ENCODE measurements at places on chromosomes 3 and 15. TPM values are rescaled to one million over a fixed set of nuclear protein-coding genes. Genes with fewer than 3 reads are reported as not detected.

DNA sequence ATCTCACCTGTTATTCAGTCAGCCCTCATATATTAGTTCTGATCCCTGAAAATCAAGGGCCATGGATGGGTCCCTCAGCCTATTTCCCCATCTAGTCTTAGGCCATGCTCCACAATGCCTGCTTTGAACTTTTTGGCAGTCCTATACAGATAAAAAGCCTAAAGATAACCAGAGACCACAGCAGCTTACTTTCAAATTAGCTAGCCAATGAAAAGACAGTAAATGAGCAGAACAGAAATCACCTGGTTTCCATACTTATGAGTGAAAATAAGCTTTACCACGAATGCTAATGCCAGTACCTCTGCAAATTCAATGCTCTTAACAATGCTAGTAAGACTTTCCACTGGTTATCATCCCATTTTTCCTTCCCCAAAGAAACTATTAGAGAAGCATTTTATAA lies 141.6 kb upstream of the SPRED1 start:
- no peak overlapping the region for H3K27ac ChIP-seq
- no peaks in the 10 kb centered on the region for H3K4me1 ChIP-seq
- DNase-seq, result no peak
- H3K27me3 ChIP-seq, result no peaks in the 10 kb centered on the region

- H3K27ac ChIP-seq, result peak overlapping the region; percentile 61
- peaks cover 6% of the 10 kb centered on the region for H3K4me1 ChIP-seq
- H3K4me3 ChIP-seq, result no peak overlapping the region
- no peaks in the 10 kb centered on the region for H3K36me3 ChIP-seq
Observed at GRCh38 chr3:29339016-29339833, 58.4 kb downstream of the RBMS3 start.

DNA sequence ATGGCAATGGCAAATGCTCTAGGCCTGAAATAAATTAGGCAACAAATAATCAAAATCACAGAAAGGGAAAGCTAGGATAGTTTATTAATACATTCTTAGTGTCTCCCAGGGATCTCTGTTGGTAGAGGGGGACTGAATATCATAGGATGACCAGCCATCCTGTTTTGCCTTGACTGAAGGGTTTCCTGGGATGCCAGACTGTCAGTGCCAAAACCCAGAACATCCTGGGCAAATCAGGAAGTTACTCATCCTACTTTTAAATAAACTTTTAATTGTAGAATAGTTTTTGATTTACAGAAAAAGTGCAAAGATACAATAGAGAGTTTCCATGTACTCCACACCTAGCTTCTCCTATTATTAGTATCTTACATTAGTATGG lies 21.8 kb upstream of the SIAH2 start:
- no peak overlapping the region for H3K27ac ChIP-seq
- H3K27me3 ChIP-seq, result no peaks in the 10 kb centered on the region
- no peak for DNase-seq
- H3K36me3 ChIP-seq, result no peaks in the 10 kb centered on the region
- no peaks in the 10 kb centered on the region for H3K4me1 ChIP-seq
- H3K4me3 ChIP-seq, result no peak overlapping the region

DNA sequence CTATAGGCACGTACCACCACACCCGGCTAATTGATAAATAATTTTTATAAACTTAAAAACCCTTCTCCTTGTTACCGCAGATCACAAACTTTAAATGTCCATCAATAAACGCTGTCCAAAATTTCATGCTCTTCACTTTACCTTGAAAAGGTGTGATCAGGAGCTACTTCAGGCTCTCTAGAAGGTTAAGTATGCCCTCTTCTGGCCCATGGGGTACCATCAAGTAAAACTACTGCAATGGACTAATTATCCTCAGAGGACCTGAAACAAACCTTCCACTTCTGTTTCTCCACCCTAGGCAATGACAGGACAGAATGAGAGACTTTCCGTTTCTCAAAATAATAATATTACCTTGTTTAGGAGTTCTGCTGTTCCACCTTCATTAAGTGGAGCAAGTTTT lies 9.2 kb downstream of the LZTFL1 start:
- no peaks in the 10 kb centered on the region for H3K4me1 ChIP-seq
- H3K4me3 ChIP-seq, result no peak overlapping the region
- H3K27ac ChIP-seq, result no peak overlapping the region
- peaks cover 7% of the 10 kb centered on the region for H3K36me3 ChIP-seq

- H3K36me3 ChIP-seq, result no peaks in the 10 kb centered on the region
- H3K27ac ChIP-seq, result peak overlapping the region; percentile 33
- H3K4me3 ChIP-seq, result peak overlapping the region; percentile 7
- peaks cover 10% of the 10 kb centered on the region for H3K27me3 ChIP-seq
- DNase-seq, result no peak
Observed at GRCh38 chr3:128483657-128484403, 9.2 kb downstream of the GATA2 start.

GRCh38 chr3:146469150-146470017 lies at the start of gene PLSCR2:
PLSCR2 (minus strand) TSS chr3:146469561; CDS start chr3:146459904, 9,657 bp downstream.
- H3K27ac ChIP-seq, result peak within 1 kb of the TSS; percentile 84
- no peaks in the 10 kb centered on the region for H3K36me3 ChIP-seq
- peak; percentile 71 for DNase-seq
- peaks cover 5% of the 10 kb centered on the region for H3K4me1 ChIP-seq
- H3K4me3 ChIP-seq, result peak within 1 kb of the TSS; percentile 75

GRCh38 chr15:70242951-70243685 lies 145.4 kb upstream of the TLE3 start:
- no peak for DNase-seq
- H3K36me3 ChIP-seq, result no peaks in the 10 kb centered on the region
- no peaks in the 10 kb centered on the region for H3K4me1 ChIP-seq
- H3K27me3 ChIP-seq, result no peaks in the 10 kb centered on the region

DNA sequence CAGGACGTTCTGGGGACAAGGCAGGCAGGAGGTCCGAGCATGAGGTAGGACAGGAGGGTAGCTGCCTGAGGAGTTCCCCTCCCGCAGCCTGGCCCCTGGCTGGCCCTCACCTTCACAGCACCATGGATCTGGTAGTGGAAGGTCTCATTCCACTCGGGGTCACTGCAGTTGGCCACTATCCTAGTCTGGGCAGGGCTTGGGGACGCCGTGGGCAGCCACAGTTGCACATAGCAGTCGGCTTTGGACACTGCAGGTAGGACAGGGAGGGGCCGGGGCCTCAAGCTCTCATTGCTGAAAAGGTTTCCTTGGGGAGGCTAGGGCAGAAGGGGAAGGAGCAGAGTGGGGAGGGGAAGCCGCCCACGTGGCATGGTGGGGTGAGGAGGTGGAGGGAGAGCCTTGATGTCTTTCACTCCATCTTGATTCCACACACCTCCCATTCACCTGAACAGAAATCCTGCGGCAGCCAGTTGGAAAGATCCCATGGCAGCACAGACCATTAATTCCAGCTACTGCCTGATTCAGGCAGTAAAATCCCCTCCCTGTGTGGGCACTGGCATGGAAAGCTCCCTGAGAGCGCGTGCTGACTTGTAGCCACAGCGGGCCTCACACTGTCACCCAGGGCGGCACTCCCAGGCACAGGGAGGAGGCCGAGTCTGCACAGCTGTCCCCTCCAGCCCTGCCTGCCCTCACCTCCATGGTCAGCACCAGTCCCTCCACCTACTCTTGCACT lies 2.1 kb downstream of the PLA2G4F start:
- H3K4me3 ChIP-seq, result no peak overlapping the region
- no peak for DNase-seq
- no peaks in the 10 kb centered on the region for H3K36me3 ChIP-seq
- H3K27me3 ChIP-seq, result no peaks in the 10 kb centered on the region
- no peaks in the 10 kb centered on the region for H3K4me1 ChIP-seq

DNA sequence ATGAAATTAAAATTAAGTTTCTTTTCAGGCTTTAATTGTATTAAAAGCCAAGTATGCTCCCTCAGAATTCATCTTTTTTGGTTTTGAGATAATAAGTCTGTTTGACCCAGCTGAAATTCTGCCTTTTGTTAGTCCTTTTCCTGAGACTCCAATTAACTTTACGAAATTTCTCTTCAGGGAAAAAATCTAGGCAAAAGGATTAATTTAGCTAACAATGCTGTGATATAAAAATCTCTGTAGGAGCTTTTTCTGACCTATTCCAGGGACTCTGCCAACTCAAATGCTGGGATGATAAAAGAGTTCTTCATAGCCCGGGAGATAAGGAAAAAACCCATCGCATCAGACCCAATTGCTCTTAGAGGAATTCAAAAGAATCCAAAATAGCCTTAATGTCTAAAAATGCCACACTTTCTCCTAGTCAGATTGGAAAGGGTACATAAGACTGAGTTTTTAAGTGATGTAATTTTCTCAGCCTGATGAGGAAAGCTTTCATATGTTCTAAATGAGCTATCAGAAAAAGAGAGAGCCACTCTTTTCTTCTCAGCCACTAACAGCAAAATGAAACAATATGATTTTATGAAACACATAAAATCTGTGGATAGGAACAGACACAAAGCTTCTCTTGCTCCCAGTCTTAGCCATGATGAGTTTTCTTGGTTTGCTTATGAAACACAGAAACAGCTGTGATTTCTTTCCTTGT lies 405.1 kb downstream of the ROBO1 start:
- peaks cover 12% of the 10 kb centered on the region for H3K27me3 ChIP-seq
- no peaks in the 10 kb centered on the region for H3K36me3 ChIP-seq
- no peak overlapping the region for H3K27ac ChIP-seq
- H3K4me3 ChIP-seq, result no peak overlapping the region
- DNase-seq, result no peak

GRCh38 chr3:14441920-14442300 lies 39.5 kb downstream of the SLC6A6 start:
- no peaks in the 10 kb centered on the region for H3K27me3 ChIP-seq
- H3K36me3 ChIP-seq, result no peaks in the 10 kb centered on the region
- DNase-seq, result no peak
- H3K4me3 ChIP-seq, result no peak overlapping the region

DNA sequence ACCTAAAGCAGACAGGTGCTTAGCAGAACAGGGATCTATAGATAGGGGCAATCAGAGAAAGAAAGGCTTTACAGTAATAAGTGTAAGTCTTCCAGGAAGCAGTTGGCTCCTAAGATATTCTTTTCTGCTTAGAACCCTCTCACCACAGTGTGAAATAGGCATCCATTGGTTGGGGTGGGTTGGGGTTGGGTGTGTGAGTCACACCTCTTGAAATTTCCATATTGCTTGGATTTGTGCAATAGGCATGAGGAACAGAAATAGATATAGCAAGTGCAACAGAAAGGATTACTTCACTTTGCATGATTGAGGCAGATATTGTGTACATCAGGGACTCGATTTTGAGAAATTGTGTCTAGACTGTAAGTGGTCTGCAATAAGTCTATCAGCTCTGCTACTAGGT lies 200.1 kb upstream of the GAP43 start:
- H3K36me3 ChIP-seq, result no peaks in the 10 kb centered on the region
- H3K4me1 ChIP-seq, result no peaks in the 10 kb centered on the region
- H3K27ac ChIP-seq, result no peak overlapping the region
- no peaks in the 10 kb centered on the region for H3K27me3 ChIP-seq
- no peak for DNase-seq
- H3K4me3 ChIP-seq, result no peak overlapping the region

GRCh38 chr3:31962801-31963205 lies 18.3 kb downstream of the OSBPL10 start:
- H3K27me3 ChIP-seq, result no peaks in the 10 kb centered on the region
- DNase-seq, result no peak
- no peak overlapping the region for H3K27ac ChIP-seq
- H3K4me1 ChIP-seq, result peaks cover 13% of the 10 kb centered on the region
- no peak overlapping the region for H3K4me3 ChIP-seq
- no peaks in the 10 kb centered on the region for H3K36me3 ChIP-seq

- no peaks in the 10 kb centered on the region for H3K36me3 ChIP-seq
- H3K4me1 ChIP-seq, result no peaks in the 10 kb centered on the region
Observed at GRCh38 chr15:75920079-75920478, 16.4 kb downstream of the FBXO22 start.

DNA sequence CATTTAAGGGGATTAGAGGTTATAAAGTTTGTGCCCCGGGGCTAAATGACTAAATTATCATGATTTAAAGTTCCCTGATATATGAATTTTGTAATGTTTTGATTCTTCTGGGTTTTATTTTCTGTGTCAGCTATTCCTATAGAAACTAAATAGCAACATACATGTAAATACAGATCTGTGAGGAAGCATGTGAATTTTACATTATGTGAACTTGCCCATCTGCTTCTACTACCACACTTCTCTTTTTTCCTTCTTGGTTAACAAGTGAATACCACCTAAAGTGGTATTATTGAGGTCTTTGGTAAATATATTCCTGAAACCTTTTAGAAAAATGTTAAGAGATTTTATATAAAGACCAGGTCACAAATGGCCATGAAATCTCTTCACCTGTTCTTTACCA lies 29.3 kb downstream of the SLMAP start:
- no peak overlapping the region for H3K27ac ChIP-seq
- DNase-seq, result no peak
- H3K4me1 ChIP-seq, result no peaks in the 10 kb centered on the region
- no peaks in the 10 kb centered on the region for H3K27me3 ChIP-seq
- no peaks in the 10 kb centered on the region for H3K36me3 ChIP-seq

ZXDC gene
- 39.0 TPM for total RNA-seq

FILIP1L gene
- total RNA-seq, result 23.3 TPM

IQCF5 gene
- not detected for total RNA-seq

KLHL40 gene
- not detected for total RNA-seq

ZNF660 gene
- total RNA-seq, result 2.0 TPM

CDHR4 gene
- not detected for total RNA-seq

PP2D1 gene
- total RNA-seq, result not detected
